MG63 (cell line): ENCODE measurements at places on chromosomes 1 and 21. TPM values are rescaled to one million over a fixed set of nuclear protein-coding genes. Genes with fewer than 3 reads are reported as not detected.

DNA sequence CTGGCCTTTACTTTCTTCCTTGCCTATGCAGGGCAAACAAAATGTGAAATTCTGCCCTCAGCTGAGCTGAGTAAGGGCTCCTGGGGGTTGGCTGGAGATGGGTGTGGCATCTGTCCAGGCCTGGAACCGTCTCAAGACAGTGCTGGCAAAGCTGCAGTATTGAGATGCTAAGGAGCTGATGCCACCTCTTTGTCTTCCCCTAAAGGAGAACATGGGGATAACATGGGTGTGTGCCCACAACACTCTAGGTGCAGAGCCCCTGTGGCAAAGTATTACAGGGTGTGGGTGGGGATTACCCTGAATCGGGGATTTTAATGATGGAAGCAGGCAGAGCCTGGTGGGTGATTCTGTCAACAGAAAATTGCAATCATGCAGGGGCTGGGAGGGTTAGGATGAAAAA is 2.5 kb upstream of the ST3GAL3 start:
- peak; percentile 80 for DNase-seq

GRCh38 chr1:87224201-87224600 is 104.5 kb upstream of the LMO4 start:
- peak; percentile 79 for DNase-seq

Gene LINGO4
- not detected in 2 replicates for total RNA-seq

Gene KIF17
- total RNA-seq: 0.03 TPM in 1 of 2 replicates, not detected in the other

DNA sequence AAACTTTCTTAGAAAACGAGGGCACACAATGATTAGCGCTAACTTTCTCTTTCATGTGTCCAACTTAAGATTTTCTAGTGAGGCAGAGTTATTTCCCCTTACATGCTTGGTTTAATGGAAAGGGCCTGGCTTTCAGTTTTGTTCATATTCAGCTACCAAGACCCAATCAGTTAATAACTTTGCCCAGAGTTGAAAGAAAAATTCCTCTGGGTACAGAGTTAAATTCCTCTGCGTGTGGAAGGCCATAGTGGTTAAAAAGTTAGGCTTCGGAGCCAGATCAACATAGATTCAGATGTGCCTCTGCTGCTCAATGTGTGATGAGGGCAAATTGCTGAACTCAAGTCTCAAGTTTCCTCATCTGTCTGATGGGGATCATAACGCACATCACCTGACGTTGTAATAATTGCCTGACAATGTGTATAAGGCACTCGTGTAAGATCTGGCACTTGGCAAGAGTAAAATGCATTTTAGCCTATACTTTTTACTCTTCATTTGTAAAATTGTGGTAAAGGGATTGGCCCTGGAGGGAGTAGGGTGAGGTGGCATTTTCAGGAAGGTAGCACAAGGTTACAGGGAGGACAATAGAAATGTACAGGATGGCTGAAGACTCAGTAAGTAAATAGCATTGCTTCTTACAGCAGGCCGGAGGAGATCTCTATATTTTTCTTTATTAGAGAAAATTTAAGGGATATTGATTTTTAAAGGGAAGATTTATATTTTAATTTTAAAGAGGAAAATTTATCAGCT is 103.4 kb downstream of the ROR1 start:
- DNase-seq: no peak

Gene BGLAP
- total RNA-seq: 2.3 TPM in 1 of 2 replicates, not detected in the other

DNA sequence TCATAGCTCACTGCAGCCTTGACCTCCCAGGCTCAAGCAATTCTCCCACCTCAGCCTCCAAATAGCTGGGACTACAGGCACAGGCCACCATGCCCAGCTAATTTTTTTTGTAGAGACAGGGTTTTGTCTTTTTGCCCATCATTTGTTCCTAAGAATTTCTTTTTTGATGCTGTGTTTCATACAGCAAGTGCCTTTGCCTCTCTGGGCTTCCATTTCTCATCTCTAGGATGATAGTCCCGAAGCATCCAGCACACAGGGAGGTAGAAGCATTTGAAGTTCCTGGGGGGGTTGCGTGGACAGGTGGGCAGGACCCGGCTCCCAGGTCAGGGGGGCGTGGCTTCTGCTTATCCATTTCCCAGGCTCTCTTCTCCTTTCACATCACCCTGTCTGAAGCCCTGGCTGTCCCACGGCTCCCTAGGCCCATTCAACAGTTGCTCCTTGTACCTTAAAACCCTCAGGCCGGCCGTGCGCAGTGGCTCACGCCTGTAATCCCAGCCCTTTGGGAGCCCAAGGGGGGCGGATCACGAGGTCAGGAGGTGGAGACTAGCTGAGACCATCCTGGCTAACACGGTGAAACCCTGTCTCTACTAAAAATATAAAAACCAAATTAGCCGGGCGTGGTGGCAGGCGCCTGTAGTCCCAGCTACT is 3.4 kb downstream of the ATP13A2 start:
- DNase-seq: no peak

Gene NUCKS1
- total RNA-seq: 228 and 336 TPM in 2 replicates

Gene AMPD1
- total RNA-seq: not detected in 2 replicates

Gene RPE65
- not detected in 2 replicates for total RNA-seq
